ENCODE measurements at places on chromosomes 5 and 9.

- DNase-seq = no peak
Observed at GRCh38 chr9:117720066-117720465, 15.9 kb downstream of the TLR4 start.

DNA sequence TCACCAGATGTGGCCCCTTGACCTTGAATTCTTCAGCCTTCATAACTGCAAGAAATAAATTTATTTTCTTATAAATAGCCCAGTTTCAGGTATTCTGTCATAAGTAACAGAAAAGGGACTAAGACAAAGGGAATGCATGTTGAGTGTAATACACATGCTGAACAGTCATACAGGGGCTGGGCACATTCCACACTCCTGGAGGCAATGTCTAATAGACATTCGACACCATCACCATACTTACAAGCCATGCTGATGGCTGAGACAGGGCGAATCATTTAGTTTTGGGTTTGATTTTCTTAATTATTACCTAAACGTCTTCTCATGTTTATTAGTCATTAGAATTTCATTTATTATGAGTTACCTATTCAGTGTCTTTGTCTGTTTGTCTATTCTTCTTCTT is 68.5 kb downstream of the TENT4A start:
- no peak for DNase-seq

GRCh38 chr9:105413525-105413924 is 34.3 kb upstream of the FSD1L start:
- DNase-seq = no peak

DNA sequence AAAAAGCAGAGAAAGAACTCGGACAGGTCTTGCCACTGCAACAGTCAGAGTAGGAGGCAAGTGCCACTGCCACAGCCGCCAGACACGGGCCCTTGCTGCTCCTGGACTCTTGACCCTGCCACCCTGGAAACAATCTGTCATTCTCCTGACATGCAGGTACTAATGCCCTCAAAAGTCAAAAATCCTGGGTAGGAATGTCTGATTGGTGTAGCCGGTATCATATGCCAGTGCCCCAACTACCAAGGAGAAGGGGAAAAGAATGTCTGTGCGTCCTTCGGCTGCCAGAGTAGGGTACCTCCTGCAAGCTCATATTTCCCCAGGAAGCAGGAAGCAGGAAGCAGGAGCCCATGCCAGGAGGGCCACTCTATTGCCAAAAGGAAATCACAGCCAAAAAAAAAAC is 30.5 kb upstream of the F2RL1 start:
- no peak for DNase-seq

DNA sequence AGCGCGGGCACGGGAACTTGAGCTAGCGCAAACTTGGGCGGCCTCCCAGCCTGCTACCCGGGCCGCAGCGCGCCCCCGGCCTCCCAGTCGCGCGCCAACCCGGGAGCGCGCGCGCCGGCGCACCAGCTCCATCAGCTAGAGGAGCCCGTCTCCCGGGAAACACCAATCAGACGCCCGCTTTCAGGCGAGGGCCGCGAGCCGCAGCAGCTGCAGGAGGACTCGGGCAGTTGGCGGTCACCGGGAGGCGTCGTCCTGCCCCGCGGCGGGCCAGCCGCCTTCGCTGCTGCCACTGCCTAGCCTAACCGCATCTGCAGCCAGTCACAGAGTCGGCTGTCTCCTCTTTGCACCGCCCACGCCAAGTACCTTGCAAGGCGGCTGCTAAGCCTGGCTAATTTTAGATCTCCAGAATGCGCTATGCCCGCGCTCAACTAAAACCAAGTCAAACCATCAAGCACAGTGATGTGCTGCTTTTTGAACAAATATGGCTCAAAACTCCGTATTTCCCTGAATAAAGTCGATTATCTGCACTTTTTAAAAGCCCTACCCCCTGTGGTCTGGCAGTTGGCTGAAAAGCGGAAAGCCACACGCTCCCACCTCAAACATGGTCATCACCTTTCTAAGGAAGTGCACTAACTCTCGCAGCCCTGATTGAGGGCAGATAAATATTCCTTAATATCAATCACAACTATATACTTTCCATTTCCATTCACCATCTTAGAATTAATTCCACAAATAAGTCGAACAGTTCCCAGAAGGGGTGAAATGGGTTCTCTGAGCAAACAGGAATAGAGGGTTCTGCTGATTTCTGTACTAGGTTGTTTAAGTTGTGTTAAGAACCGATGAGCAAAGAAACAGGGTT is 221.8 kb downstream of the MEF2C start:
- peak; percentile 98 for DNase-seq

GRCh38 chr5:136040746-136041415 is 12.1 kb downstream of the TGFBI start:
- DNase-seq = no peak

DNA sequence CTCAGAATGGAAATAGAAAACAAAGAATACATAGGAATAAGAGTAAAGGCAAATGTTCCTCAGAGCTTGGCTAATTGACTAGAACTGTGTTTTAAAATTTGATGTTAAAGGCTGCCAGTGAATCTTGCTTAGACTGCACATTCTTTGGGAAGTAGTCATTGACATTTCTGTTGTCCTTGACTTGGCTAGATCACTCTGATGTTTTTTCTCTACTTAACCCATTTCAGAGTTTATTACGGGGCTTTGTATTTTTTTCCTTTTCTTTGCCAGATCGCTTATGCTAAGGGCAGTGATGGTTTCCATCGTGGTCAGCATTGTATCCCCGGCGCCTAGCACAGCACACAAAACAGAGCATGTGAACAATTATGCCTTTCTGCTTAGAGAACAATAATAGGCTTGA is 1126.7 kb upstream of the CDH9 start:
- DNase-seq = no peak

GRCh38 chr9:125861405-125862058 is 114.4 kb downstream of the PBX3 start:
- no peak for DNase-seq

DNA sequence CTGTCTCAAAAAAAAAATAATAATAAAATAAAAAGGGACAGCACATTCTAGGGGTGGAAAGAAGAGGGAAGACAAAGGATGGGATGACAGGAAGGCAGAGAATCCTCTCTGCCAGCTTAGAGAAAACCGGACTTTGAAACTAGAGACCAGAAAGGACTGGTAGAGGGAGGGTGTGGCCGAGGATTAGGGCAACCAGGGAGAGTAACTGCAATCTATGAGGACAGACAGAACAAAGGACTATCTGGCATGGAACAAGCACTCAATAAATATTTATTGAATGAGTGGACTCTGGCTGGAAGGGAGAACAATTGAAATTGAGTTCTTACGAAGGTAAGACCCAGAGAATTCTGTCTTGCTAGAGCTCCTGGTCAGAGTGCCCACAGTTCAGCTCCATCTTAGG is 2.4 kb downstream of the GBA2 start:
- DNase-seq = no peak

GRCh38 chr9:134245179-134245578 is 80.8 kb upstream of the RNU6ATAC start:
- DNase-seq = no peak

DNA sequence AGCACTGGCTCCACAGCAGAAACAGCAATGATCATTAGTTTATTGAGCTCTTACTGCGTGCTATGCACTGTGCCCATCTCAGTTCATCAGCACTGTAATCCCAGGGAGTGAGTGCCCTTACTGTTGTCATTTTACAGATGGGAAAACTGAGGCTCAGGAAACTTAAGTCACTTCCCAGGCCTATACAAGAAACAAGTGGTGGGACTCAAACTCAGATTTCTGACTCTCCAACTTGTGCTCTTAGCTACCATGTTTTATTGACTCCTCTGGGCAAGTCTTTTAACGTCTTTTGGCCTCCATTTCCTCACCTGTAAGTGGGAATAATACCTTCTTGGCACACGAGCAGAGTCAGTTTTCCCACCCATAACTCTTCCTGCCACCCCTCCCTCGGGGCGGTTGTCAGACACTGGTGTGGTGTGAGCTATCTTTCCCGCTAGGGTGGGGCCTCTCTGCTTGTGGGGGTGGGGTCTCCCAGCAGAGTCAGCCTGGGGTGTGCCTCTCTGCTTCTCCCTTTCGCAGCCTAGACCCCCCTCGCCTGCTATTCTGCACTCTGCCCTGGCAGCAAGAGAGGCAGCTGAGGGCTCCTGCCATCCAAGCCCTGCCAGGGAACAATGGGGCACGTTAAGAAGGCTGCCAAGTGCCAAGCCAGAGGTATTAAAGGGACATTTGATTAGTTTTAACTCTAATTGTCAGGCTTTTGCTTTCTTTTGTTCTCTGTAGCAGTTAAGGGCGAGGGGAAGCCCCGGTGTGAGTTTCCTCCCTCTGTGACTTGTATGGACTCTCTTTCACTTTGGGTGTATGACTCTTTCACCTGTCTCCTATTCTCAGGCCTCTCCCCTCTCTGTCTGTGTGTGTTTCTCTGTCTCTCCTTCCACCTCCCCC is 12.1 kb downstream of the GALNT10 start:
- no peak for DNase-seq

GRCh38 chr9:14131356-14132088 is 182.4 kb downstream of the NFIB start:
- no peak for DNase-seq

GRCh38 chr5:169182797-169183196 is 118.1 kb downstream of the SLIT3 start:
- DNase-seq = no peak

DNA sequence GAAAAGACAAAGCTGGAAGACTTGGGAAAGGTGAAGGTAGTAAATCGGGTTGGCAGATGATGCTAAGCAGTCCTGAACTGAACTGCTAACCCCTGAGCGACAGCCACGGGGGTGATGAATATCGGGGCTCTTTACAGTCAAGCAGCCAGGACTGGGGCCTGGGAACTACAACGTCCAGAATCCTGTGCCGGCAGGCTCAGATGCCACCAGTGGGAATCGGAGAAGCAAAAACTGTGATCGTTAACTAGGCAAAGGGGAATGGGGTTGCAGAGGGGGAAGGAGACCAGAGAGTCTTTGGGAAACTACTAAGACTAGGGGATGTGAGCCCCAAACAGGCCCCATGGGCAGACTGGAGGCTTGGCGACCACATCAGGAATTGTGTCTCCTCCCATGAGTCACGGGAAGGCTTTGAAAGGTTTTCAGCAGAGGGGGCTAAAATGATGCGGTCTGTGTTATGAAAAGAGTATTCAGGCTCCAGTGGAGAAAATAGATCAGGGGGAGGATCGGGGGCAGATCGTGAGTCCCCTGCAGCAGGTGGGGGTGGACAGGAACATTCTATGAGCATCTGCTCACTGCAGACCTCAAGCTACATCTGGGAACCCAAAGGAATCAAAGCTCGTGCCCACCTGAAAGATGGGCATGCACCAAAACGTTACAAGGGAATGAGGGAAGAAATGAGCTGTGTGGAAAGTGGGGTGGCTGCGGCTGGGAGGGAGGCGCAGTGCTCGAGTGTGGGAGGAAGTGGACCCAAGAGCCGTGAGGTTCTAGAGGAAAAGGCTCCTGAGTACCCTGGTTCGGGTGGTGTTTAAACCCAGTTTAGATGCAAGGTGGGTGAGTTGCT is 53.8 kb downstream of the HRH2 start:
- no peak for DNase-seq

GRCh38 chr9:93207326-93207814 is 23.4 kb downstream of the WNK2 start:
- peak; percentile 41 for DNase-seq

DNA sequence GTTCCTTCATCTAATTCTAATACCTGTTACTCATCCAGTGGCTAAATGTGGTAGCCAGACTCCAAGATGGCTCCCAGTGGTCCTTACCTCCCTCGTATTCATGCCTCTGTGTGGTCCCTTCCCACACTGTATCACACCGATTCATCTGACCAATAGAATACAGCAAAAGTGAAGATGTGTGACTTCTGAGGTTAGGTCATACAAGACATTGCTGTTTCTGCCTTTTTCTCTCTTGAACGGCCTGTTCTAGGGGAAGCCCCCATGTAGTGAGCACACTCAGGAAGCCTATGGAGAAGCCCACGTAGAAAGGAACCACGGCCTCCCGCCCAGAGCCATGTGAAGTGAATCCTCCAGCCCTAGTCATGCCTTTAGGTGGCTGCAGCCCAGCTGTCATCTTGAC is 9.4 kb upstream of the C5 start:
- no peak for DNase-seq

DNA sequence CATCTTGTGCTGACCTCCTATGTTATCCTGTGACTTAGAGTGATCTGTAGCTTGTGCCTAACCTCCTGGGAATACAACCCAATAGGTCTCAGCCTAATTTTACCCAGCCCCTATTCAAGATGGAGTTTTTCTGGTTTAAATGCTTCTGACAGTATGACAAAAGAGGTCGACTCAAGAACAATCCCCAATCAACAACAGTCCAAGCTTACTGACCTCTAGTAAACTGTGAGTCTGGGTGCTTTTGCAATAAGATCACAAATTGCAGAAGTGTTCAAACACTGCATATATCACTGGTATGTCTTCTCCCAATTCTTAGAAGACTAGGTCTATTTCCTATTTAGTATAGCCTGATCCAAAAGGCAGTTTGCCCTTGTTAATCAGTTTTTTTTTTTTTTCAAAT is 323.5 kb upstream of the PTGER4 start:
- no peak for DNase-seq

- DNase-seq = no peak
Observed at GRCh38 chr9:130522233-130522808, 57.1 kb upstream of the FUBP3 start.

GRCh38 chr5:54895816-54896341 is 89.5 kb downstream of the ESM1 start:
- no peak for DNase-seq

DNA sequence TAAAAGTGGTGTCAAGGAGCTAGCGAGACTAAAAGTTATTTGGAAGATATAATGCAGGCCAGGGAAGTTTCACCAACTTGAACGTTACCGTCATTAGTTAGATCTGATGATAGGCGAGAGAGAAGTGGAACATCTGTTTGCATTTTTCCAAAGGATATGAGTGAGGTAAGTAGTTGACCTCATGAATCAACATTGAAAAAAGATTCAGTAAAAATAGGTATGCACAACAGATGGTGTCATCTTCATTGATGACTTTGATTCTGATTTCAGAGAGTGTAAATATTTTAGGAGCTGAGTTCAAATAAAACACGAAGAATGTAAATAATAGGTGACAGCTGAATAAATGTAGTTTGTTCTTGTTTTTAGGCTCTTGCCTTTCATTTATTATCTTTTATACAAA is 998.9 kb upstream of the CDH6 start:
- DNase-seq = no peak

All from anterior cingulate cortex (tissue), 58 donors.